ENCODE measurements at places on chromosomes 2 and 18.
A peak's percentile ranks its signal among the peaks of the same experiment; 100 is the strongest.

- DNase-seq = no peak
Observed at GRCh38 chr2:98936353-98937351, 627 bp upstream of the CRACDL start.

DNA sequence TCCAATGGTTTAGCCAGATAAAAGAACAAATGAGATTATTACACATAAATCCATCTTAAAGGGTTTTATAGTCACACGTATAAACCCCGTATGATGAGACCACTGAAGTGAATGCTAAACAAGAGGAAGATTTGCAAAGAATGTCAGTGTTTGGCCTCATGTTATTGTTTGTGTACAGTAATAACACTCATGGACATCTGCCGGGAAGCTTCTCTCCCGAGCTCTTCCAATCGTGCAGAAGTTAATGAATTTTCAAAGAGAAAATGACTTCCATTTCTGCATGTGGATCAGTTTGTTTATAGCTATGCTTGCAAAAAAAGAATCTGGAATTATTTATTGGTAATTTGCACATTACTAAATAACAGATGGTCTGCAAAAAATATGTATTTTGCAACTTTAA lies 88.5 kb upstream of the APCDD1 start:
- DNase-seq = no peak

DNA sequence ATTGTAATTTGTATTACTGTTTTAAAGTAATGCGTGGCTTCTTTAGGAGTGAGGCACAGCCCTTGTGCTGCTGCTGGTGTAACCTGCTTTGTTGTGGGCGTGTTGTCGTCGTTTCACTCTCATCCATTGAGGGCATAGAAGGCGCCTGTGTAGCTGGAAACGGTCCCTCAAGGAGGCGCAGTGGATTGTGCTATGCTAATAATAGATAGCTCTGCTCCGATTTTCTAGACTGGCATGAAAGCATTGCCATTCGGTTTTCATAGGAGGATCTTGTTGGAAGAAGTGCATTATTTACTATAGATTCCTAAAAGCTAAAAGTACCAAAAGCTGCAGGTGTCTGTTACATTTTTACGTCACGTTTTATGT lies 17.9 kb downstream of the RAB12 start:
- DNase-seq = no peak

DNA sequence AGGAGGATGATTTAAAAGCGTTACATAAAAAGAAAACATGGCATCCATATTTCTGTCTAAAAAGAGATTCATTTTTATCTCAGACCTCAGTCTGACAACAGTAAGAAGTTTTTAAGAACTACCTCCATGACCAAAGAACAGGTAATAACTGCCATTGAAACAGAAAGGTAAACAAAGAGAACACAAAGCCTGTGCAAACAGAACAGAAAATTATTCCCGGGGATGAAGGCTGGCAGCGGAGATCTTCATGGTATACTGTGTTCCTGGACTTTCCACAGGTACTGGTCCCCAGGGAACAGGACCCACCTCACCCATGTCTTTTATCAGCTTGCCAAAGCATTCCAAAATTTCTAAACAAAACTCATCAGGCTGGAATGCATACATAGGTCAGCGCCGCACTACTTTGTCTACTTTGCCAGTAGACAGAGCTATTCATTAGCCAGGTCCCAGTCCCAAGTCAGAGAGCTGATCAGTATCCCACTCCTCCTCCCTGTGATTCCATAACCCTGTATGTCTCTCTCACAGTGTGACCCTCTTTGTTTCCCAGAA lies 277.3 kb downstream of the MBD2 start:
- DNase-seq = no peak

DNA sequence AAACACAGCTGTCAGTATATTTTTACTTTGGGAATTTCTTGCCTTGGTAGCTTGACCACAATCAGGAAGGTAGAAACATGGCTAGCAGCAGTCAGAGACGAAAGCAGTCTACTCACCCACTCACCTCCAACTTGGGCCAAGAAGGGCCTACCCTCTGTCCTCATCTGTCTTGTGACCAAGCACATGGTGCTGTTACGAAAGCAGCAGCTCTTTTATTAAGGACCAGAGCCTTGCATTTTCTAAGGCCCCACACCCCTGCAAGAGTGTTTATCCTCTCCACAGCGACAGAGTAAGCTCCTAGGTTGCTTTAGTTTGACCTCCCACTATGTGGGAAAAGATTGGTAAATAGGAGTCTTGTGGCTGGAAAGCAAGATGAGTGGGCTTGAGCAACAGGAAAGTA lies 31.3 kb upstream of the MSTN start:
- no peak for DNase-seq

- DNase-seq = no peak
Observed at GRCh38 chr2:177254433-177255226, 9.9 kb downstream of the NFE2L2 start.

DNA sequence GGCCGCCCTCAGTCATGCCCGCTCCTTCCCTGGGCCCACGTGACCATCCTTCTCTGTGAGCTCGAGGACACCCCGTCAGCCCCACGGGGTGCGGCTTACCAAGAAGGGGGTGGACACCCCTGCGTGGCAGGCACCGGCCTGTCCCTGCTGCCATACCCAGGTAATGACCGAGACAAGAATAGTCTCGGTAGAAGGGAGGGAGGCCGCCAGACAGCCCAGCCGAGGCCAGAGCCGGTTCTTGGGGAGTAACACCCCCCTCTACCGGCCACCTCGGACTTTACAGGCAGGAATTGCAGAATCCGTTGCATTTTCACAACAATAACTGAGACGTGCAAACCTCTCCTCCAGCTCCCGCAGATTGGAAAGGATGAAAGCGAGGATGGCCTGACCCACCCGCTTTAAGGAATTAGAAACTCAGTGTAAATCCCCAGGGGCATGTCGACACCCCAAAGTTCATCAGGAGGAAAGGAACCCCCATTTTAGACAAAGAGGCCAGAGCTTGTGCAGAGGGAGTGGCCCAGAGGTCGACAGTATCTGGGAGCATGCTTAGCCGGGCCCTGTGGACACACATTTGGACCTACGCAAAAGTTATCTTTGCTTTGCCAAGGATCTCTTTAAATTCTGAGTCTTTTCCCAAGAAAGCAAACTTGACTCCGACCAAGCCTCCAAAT lies 60.1 kb upstream of the GLI2 start:
- peak; percentile 22 for DNase-seq

- no peak for DNase-seq
Observed at GRCh38 chr18:77478646-77479442, 229.2 kb downstream of the GALR1 start.

- DNase-seq = no peak
Observed at GRCh38 chr2:202406445-202406978, 30.4 kb downstream of the BMPR2 start.

GRCh38 chr2:186884587-186884986 lies 35.6 kb upstream of the ZSWIM2 start:
- DNase-seq = no peak

DNA sequence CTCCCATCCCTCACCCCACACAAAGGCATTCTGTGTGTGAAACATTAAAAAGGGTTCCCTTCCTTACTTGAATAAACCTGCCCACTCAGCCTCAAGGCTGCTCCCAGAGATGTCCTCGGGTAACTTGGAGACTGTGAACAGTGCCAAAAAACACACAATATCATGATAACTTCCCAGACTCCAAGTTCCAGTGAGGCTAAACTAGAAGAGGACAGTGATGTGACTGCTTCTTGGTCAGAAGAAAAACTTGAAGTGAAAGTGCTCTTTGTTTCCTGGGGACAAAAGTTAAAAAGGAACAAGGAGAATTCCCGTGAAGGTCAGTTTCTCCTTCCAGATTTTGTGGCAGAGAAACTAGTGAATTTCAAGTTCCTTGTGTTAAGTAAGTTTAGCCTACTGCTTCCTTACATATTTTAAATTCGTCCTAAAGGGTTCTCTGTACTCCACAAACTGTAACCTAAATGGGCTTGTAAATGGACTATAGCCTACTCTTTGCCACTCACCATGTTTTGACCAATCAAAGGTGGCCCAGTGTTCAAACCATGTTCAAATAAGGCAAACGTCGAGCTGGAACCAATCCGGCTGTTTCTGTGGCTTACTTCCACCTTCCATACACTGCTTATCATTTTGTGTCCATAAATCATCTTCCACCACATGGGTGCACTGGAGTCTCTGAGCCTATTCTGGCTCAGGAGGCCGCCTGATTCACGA lies 20.4 kb downstream of the TPRKB start:
- peak; percentile 10 for DNase-seq

DNA sequence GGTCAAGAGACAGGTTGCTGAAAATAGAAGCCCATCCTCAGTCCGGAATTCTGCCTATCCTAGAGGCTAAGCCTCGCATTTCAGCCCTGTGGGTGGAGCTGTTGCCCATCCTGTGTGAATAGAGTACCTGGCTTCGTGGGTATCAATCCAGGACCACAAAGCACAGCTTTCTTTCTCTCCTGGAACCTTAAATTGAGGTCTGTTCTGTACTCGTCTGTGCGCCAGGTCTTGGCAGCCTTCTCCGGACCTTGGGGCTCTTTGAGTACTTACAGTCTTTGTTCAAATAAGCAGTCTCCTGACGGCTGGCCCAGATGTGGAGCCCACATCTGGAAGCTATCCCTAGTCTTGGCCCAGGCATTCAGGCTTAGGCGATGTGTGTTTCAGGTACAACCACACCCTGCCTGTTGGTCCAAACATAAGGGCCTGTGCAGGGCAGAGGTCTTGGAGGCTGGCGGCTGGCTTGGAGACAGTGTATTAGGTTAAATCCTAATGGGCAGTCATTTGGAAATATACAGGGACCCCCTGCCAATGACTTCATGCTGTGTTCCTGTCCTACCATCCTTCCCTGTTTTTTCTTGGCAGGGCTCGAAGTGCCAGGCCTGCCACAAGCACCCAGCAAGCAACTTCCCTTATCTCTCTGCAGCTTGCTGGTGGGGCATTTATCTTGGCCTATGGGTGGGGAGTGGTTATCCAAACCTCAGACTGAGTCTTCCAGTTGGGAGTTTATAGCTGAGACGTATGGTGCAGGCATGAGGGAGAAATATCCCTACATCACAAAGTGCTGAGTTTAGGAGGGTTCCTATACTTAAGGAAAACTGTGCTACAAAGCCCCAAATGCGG lies 294.1 kb downstream of the BCL2 start:
- no peak for DNase-seq

DNA sequence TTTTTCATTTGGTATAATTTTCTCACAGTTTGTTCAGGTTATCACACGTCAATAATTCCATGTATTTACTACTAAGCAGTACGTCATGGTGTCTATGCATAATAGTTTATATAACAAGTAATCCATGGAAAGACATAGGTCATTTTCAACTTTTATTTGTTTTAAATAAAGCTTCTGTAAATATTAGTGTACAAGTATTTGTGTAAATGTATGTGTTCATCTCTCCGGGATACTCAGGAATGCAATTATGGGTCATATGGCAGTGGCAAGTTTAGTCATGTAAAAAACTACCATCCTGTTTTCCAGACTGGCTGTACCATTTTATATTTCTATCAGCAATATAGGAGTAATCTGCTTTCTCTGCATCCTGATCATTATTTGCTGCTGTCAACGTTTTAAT lies 231.1 kb upstream of the ZNF804A start:
- DNase-seq = no peak

- DNase-seq = no peak
Observed at GRCh38 chr18:22345718-22346117, 72.0 kb downstream of the CTAGE1 start.

DNA sequence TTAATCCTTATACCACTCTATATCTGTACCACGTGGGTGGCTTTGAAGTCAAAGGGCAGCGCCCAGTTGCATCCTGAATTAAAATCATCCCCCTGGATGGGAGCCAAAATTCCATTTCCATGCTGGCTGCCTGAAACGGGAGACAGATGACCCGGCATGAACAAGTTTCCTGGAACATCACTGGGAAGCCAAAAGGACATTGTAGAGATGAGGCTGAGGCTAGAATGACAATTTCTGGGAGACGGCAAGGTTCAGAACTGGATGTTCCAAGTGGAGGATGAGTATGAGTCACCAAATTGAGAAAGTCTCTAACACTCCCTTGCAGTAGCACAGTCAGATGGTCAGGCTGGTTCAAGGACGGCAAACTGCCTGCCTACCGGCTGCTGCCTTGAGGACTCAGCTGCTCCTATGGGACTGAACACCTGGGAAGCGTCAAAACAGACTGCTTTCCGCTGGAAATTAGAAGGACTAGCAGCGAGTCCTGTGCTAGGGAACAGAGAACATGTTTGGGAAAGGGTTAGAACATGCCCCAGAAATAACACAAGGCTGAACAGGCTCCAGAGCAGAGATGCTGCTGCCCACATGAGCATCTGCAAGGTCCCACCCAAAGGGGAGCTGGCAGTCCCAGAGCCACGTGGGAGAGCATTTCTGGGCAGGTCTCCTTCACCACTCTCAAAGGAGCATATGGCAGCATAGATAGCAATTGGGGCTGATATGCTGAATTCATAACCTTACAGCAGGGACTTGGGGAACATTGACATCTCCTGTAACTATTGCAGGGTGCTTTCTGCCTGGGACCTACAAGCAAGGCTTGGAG lies 32.0 kb downstream of the YPEL5 start:
- DNase-seq = no peak

DNA sequence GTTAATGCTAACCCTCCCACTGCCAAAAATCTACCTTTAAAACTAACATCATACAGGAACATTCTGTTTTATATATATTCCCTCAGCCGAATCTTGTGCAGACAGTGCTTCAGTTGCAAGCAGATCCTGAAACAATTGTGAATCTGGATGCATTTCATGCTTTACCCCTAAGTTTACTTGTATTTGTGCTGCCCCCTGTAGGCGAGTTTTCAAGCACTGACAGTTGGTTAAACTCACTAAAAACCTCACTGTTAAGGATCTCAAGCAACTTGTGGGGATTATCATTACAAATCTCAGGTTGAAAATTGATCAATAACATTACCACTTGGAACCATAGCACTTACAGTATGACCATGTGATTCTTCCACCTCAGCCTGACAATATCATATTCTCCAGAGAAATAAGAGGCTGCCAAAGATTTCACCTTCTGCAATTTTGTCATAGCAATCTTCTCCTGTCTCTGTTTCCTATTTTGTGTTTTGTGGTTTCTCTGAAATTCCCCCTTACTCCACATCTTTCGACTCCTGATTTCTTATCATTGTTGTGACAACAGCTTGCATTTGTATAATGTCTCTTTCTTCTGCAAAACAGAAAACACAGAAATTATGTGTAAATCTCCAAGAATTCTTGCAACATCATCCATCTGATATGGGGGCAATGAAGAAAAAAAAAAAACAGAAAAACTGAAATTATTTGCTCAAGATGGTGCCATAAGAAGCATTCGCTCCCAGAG lies 354.6 kb upstream of the SETBP1 start:
- peak; percentile 53 for DNase-seq

DNA sequence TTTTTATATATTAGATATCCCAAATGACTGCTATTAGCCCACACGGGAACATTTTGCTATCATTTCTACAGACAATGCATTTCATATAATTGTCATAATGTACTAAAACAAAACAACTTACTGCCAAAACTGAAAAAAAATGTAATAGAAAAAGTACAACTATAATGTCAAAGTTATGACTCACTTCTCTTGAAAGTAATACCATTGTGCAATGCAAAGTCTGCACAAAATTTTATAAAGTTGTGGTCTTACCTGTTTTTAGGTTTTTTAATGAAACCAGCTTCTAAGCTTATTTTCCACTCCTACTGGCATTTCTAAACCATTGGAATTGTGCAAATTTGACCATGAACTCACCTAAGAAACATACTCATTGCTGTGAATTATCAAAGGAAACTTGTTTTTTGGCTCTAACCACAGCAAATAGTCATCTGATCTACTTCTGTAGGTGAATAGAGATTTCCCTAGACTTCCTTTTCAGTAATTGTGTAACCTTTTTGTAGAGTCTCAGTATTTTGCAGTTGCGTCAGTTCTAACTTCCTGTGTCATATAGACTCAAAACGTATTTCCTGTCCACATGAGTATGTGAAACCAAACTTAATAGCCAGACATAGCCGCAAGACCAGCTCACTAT lies 31.9 kb upstream of the TFPI start:
- no peak for DNase-seq
